Vagina (tissue), 2 donors: ENCODE measurements at places on chromosomes 1 and 21. TPM values are rescaled to one million over a fixed set of nuclear protein-coding genes. Genes with fewer than 3 reads are reported as not detected.

The LMOD1 gene
- total RNA-seq, result 107 TPM

The KAZN gene
- 29.5 TPM for total RNA-seq

- no peak for DNase-seq
Observed at GRCh38 chr1:12496154-12496961, 121.7 kb downstream of the DHRS3 start.

GRCh38 chr1:158068918-158069317 lies 75.5 kb downstream of the KIRREL1 start:
- no peak for DNase-seq

DNA sequence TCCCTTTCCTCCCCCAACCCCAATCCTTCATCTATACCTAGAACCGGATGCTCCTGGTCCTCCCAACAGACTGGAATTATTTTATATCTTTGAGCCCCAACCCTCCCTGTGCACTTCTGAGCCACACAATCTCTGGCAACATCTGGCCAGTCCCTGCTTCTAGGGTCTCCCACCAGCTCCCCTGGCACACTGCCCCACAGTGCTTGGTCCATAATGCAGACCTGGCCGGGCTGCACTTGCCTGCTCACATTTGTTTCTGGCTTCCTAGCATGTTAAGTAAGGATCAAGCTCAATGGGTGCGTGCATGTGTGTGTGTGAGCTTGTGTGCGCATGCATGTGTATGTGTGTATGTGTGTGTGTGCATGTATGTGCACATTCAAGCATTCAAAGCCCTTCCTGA lies 8.8 kb downstream of the TRIM62 start:
- DNase-seq, result no peak

GRCh38 chr1:156075775-156076204 lies 6.5 kb downstream of the MEX3A start:
- no peak for DNase-seq

GRCh38 chr1:180611016-180611930 lies 20.5 kb upstream of the XPR1 start:
- DNase-seq, result no peak

DNA sequence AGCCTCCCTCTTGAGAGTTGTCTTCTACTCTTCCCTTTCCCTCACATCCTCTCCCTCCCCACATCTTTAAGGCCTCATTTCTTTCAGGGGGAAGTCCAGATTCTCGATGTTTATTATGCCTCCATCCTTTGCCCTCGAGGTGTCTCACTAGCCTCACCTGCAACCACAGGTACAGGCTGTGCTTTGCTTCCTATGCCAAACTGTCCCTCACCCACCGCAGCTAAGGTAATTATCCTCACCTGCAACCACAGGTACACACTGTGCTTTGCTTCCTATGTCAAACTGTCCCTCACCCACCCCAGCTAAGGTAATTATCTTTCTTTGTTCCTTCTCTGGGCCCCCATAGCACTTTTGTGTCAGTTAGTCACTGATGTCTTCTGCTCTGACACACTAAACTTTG lies 328.1 kb upstream of the SNX7 start:
- DNase-seq, result no peak

- peak; percentile 94 for DNase-seq
Observed at GRCh38 chr21:15065392-15066122, 757 bp upstream of the NRIP1 start.
